Natural killer cell (primary cell): ENCODE measurements at places on chromosomes 12 and 14.

DNA sequence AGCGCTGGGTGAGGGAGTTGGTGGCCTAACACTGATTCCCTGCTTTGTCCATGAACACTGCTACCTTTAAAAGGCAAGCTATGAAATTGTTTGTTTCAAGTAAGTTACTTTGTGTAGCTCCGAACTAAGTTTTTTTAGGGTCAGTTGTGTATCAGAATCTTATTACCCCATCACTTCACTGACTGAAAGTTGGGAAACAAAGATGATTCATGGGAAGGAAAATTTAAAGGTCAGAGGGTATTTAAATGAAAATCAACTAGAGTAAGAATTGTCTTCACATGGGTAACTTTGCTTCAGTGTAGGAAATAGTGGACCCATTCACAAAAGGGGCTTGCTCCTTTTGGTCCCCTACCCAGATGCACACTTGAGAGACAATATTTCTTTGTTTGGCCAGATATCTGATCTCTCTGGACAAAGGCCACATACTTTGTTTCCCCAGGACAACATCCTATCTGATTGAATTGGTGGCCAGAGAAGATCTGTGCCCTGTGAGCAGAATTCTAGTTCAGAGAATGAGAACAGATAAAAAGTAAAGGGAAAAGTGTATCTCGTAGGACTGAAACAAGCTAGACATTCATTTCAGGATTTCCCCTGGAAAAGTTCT is 53.5 kb downstream of the RAB35 start:
- no peak for DNase-seq
- no peak overlapping the region for H3K27ac ChIP-seq
- H3K4me3 ChIP-seq = no peak overlapping the region
- H3K27me3 ChIP-seq = no peaks in the 10 kb centered on the region

DNA sequence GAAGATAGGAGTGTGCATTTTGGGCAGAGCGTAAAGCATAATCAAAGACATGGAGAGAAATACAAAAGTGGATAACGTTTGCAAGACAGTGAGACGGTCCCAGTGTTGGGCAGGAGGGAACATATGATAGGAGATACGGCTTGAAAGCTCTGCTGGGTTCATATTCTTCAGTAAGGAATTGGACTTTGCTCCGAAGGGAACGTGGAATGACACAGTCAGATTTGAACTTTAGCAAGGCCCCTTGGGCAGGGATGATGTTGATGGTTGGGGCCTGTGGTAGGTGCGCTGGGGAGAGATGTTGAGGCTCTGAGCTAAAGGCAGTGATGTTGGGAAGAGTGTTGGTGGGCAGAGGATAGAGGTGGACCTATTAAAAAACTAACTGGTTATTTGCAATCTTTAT is 143.5 kb upstream of the TBX3 start:
- no peak overlapping the region for H3K4me3 ChIP-seq
- DNase-seq = no peak
- H3K4me1 ChIP-seq = no peaks in the 10 kb centered on the region
- H3K27ac ChIP-seq = no peak overlapping the region
- H3K36me3 ChIP-seq = no peaks in the 10 kb centered on the region

DNA sequence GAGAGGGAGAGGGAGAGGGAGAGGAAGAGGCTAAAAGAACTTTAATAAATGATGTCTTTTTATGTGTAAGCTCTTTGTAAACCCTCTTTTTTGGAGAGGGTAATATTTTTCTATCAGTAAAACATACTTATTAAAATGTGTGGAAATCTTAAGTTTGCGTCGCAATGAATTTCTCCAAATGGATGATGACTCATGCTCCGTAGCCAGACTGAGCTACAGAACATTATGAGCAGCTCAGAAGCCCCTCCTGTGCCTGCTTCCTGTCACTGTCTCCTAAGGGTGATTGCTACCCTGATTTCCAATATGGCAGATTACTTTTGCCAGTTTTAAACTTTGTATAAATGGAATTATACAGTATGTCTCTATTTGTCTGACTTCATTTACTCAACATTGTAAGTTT is 13.0 kb upstream of the PYGL start:
- H3K36me3 ChIP-seq = no peaks in the 10 kb centered on the region
- H3K27ac ChIP-seq = no peak overlapping the region
- H3K27me3 ChIP-seq = no peaks in the 10 kb centered on the region

DNA sequence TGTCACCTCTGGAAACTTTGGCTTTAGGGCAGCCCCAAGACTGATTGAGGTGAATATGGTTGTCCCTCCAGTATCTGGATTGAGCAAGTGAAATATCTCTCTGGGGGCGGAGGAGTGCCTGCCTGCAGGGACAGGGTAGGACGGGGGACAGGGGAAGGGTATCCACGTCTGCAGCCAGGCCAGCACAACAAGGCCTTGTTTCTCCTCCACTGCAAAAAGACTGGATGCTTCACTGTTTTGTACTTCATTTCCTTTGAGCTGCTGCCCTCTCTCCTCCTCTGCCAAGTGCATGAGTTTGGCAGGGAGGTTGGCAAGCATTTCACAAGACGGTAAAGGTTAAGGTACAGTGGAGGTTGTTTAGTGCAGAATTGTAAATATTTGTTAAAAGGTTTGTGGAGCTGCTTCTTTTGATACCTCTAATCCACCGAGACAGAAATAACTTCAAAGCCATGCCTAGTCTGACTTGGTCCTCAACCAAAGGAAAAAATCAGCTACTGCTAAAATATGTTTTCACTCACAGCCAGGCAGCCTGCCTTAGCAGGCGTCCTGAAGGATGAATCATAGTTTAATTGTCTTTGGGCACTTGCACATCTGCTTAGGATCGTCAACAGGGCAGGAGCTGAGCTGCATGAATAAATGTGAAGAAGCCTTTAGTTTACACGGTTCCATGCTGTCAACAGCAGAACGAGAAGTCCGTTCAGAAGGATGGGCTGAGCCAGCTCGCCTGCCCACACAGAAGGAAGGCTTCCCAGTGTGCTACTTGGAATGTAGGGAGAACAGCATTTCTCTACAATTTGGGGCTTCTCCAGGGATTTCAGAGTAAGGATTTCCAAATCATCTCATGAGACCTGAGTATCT is 269.7 kb downstream of the TTC6 start:
- no peak for DNase-seq
- no peaks in the 10 kb centered on the region for H3K4me1 ChIP-seq
- no peak overlapping the region for H3K27ac ChIP-seq
- H3K36me3 ChIP-seq = no peaks in the 10 kb centered on the region
- H3K27me3 ChIP-seq = no peaks in the 10 kb centered on the region

- H3K4me1 ChIP-seq = no peaks in the 10 kb centered on the region
- no peaks in the 10 kb centered on the region for H3K27me3 ChIP-seq
- no peak for DNase-seq
- no peak overlapping the region for H3K4me3 ChIP-seq
- no peaks in the 10 kb centered on the region for H3K36me3 ChIP-seq
Observed at GRCh38 chr12:5138845-5139244, 95.2 kb downstream of the KCNA5 start.

DNA sequence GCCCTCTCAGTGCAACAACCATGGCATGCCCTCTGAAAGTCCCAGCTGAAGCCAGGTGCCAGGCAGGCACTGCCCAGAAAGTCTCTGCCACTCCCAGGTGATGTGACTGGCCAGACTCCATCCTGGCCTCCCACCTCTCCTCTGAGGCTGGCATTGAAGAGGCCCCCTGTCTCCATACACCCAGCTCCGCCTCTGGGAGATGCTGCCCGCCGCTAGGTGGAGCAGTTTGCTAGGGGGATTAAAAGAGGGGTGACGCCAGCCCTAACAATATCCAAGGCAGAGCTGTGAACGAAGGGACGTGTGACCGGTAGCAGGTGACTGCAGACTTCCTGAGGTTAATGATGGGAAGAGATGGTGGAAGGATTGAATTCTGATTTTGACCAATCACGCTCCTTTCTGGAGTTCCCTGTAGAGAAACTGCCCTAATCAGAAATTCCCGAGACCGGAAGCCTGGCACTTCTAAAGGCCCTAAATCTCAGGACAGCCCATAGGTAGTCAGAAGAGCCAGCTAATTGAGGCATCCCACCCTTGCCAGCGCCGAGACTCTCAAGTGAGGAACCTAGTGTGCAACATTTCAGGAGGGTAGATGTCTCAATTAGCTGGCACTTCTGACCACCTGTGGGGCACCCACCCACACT is 8.3 kb upstream of the PLEK2 start:
- H3K27ac ChIP-seq = no peak overlapping the region
- no peaks in the 10 kb centered on the region for H3K36me3 ChIP-seq
- peak; percentile 51 for DNase-seq
- no peak overlapping the region for H3K4me3 ChIP-seq
- H3K4me1 ChIP-seq = no peaks in the 10 kb centered on the region
- no peaks in the 10 kb centered on the region for H3K27me3 ChIP-seq

GRCh38 chr14:68719634-68720384 is 73.1 kb downstream of the ZFP36L1 start:
- H3K4me1 ChIP-seq = peaks cover 10% of the 10 kb centered on the region
- H3K36me3 ChIP-seq = no peaks in the 10 kb centered on the region
- H3K27ac ChIP-seq = peak overlapping the region; percentile 49
- H3K27me3 ChIP-seq = no peaks in the 10 kb centered on the region

- H3K36me3 ChIP-seq = peaks cover under 1% of the 10 kb centered on the region
- H3K4me3 ChIP-seq = no peak overlapping the region
- no peaks in the 10 kb centered on the region for H3K4me1 ChIP-seq
- no peak overlapping the region for H3K27ac ChIP-seq
Observed at GRCh38 chr12:32211066-32211899, 104.6 kb downstream of the BICD1 start.

GRCh38 chr14:81070511-81070910 is 115.1 kb downstream of the TSHR start:
- H3K4me3 ChIP-seq = no peak overlapping the region
- no peak for DNase-seq
- H3K4me1 ChIP-seq = no peaks in the 10 kb centered on the region
- H3K27me3 ChIP-seq = peaks cover 2% of the 10 kb centered on the region
- H3K36me3 ChIP-seq = no peaks in the 10 kb centered on the region

DNA sequence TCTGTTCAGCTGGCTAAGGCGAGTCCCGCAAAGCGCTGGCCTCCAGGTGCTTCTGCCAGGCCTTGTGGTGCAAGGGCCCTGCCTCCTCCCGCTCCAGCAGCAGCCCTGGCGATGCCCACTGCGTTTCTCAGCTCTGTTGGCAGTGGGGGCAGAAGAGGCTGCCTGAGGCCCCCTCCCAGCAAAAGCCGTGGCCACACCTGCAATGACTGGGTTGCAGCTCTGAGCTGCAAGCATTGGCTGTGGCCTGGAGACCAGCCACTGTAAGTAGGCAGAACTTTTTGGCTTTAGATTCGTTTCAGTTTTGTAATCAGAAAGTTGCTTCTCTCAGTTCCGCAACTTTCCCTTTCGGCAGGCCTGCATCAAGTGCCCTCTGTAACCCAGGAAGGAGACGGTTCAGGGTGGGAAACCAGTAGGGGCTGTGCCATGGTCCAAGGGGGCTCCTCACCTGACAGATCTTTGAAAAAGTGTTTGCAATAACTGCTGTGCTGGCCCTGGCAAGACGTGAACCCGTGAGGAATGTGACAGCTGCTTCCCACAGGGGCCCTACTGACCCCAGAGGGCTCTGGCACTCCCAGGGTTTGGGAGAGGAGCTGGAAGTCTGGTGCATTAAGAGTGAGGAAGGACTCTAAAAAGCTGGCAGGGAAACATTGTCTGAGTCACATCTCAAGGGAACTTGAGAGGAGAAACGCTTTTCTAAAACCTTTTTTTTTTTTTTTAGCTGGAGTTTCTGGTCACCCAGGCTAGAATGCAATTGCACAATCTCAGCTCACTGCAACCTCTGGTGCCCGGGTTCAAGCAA is 54.5 kb upstream of the MAX start:
- H3K27me3 ChIP-seq = no peaks in the 10 kb centered on the region
- H3K27ac ChIP-seq = peak overlapping the region; percentile 64
- H3K4me3 ChIP-seq = no peak overlapping the region
- no peak for DNase-seq
- no peaks in the 10 kb centered on the region for H3K36me3 ChIP-seq

DNA sequence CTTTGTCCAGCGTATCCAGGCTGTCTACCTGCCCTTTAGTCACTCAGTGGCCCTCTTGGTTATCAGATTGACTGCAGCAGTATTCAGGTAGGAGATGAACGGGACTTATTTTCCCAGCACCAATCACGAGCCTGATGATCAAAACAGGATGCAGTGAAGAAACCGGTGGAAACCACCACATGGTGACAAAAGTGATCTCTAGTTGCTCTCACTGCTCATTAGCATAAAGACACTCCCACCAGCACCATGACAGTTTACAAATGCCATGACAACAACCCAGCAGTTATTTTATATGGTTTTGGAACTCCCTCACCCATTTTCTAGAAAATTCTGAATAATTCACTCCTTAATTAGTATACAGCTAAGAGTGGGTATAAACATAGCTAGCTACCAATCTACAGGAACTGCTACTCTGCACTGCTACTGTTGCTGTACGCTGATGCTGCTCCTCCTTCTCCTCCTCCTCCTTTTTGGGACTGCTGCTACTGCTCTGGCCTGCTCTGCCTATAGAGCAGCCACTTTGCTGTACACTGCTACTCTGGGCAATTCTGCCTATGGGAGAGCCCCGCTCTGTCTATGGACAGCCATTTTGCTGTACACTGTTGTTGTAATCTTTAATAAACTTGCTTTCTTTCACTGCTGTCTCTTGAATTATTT is 142.5 kb upstream of the SSTR1 start:
- peaks cover 7% of the 10 kb centered on the region for H3K4me1 ChIP-seq
- H3K4me3 ChIP-seq = no peak overlapping the region
- peak overlapping the region; percentile 92 for H3K27ac ChIP-seq
- H3K36me3 ChIP-seq = no peaks in the 10 kb centered on the region

- peaks cover 15% of the 10 kb centered on the region for H3K4me1 ChIP-seq
- H3K4me3 ChIP-seq = no peak overlapping the region
- peaks cover 26% of the 10 kb centered on the region for H3K36me3 ChIP-seq
- no peak overlapping the region for H3K27ac ChIP-seq
Observed at GRCh38 chr12:49126852-49127763, 4.1 kb downstream of the TUBA1B start.

DNA sequence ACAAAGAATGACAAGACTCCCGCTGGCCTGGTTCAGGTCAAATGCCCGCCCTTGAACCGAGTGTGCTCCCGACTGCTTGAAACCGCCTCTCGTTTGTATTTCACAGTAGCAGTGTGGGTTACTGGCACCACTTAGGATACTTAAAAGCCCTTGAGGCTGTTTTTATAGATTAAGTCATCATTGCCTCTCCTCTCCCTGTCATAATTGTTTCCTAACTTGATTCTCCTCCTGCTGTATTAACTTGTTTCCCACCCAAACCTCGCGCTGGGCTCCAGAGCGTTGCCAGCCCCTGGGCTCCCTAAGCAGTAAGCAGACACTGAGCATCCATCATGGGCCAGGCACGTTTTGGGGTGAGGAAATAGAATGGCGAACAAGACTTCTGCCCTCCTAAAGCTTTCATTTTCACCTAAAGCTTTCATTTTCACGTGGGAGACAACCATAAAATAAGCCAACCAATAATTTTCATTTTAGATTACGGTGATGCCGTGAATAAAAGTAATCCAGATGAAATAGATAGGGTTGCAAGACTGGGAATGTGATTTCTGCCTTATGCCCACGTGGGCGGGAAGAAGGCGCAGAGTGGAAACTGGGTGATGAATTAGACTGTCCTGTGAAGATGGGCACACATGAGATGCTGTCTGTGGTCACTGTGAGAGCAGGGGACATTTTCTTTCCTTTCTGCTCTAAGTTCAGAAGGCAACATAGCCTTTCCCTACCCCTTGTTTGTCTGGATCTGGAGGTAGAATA is 97.5 kb downstream of the PPP2R5C start:
- peak overlapping the region; percentile 72 for H3K27ac ChIP-seq
- peaks cover 27% of the 10 kb centered on the region for H3K4me1 ChIP-seq
- DNase-seq = no peak
- peaks cover 53% of the 10 kb centered on the region for H3K36me3 ChIP-seq
- H3K27me3 ChIP-seq = no peaks in the 10 kb centered on the region

GRCh38 chr12:122201381-122201780 is 2.1 kb upstream of the B3GNT4 start:
- no peaks in the 10 kb centered on the region for H3K36me3 ChIP-seq
- no peak overlapping the region for H3K4me3 ChIP-seq
- peaks cover 25% of the 10 kb centered on the region for H3K27me3 ChIP-seq
